LoVo (cell line): ENCODE measurements at places on chromosomes 11 and 22.

DNA sequence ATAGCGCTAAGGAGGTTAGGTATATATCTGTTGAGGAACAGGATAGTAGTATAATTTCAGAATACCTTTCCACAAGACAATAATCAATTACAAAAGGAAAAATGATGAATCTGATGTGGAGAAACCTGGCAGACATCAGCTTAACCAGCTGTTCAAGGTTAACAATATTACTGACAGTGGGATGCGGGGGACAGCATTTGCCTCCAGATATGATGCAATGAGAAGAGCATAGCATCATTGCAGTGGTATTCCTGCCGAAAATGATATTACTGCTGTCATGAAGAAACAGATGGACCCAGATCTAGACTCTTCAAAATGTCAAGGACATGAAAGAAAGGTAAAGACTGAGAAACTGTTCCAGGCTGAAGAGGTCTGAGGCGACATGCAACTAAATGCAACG lies 49.7 kb downstream of the RBFOX2 start:
- no peak for DNase-seq

GRCh38 chr22:35589071-35589755 lies 27.9 kb downstream of the MB start:
- peak; percentile 73 for DNase-seq

- DNase-seq: no peak
These were observed 121.2 kb downstream of the PDE3B start for GRCh38 chr11:14764579-14765527.

- no peak for DNase-seq
These were observed 156.1 kb downstream of the IGLL1 start for GRCh38 chr22:23424031-23424430.

DNA sequence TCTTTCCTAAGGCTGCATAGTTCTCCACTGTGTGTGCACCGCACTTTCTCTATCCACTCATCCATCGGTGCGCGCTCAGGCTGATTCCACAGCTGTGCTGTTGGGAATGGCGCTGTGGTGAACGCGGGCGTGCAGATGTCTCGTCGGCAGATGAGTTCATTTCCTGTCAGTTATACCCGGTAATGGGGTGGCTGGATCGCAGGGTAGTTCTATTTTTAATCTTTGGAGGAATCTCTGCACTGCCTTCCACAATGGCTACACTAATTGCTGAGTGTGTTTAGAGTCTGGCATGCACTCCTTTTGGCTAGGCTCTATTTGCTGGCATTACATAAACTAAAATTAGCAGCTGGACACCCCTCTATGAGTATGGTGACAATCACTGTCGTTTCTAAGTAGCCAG lies 27.9 kb upstream of the KRTAP5-7 start:
- no peak for DNase-seq

- no peak for DNase-seq
These were observed 67.3 kb downstream of the PDE2A start for GRCh38 chr11:72606748-72607468.

- DNase-seq: no peak
These were observed 3.9 kb upstream of the CTTN start for GRCh38 chr11:70394211-70394950.

- peak; percentile 58 for DNase-seq
These were observed 2.1 kb upstream of the DMC1 start for GRCh38 chr22:38572065-38572464.

DNA sequence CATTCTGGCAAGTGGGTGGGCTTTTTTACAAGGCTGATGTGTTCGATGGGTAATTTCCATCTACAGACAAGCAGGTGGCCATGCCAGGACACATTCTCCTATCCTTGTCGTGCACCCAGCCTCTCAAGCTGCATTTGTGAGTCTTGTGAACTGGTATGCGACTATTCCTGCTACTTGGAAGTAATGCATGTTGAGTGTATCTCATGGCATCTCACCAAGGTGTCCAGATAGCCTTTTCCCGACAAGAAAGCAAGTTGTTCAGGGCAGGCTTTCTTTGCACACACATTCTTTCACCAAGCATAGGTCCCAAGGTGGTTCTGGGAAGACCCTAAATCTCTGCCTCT lies 18.8 kb upstream of the SYT13 start:
- no peak for DNase-seq

DNA sequence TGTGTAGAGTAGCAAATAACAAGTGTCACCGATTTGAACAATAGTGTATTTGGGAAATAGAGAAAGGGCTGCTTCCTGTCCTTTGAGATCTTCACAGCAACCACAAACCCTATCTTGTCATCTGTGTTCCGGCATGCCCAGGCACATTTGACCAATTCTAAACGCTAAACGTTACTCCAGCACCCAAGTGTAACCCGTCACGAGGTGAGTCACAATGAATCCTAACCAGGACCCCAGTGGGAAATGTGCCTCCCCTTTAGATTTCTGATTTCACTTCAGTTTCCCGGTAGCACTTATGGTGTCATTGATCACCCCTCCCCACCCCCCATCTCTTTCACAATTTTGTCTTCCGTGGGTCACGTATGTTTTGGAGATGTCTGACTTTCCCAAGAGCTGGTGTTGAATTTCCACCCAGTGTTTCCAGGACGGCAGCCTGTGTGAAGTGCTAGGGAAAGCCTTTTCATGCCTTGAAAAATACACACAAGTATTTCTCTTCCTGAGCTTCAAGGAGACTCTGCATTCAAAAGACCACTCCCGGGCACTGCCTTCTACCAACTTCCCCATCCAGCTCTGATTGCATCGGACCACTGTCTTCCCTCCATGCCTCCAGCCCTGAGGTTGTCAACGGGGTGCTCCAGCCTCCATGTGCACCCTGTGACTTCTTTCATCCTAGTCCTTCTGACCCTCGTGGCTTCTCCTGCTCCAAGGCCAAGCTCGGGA lies 10.5 kb upstream of the C11orf24 start:
- DNase-seq: no peak

DNA sequence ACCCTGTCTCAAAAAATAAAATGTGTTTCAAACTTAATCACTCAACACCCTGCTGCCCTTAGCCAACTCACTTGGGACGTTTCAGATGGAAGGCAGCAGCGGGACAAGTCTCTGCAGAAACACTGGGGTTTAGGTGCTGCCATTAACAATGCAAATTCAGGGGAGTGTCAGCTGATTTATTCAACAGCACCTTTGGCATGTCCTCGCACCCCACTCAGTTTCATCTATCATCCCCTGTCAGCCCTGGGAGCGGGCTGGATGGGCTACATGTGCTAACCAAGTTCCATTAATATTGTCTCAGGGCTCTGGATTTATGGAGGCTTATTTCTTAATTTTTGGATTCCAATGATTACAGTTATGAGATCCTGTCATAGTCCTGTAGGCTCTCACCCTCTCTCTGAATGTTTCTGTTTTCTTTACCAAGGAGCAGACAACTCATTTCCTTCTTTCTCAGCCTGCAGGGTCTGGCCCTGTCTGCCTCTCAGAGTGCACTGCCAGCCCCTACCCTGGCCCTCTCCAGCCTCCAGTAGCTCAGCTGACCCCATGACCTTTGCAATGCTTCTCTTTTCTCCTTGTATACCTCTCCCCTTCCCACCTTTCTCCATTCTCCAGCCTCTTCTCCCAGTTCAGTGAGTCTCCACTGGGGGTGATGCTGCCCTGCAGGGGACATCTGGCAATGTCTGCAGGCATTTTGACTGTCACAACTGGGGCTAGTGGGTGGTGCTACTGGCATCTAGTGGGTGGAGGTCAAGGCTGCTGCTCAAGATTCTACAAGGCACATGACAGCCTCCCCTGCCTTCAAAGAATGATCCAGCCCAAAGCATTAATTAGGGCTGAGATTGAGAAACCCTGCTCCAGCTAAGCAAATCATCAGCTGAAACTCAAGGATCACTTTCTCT lies 79.0 kb downstream of the APIP start:
- no peak for DNase-seq

DNA sequence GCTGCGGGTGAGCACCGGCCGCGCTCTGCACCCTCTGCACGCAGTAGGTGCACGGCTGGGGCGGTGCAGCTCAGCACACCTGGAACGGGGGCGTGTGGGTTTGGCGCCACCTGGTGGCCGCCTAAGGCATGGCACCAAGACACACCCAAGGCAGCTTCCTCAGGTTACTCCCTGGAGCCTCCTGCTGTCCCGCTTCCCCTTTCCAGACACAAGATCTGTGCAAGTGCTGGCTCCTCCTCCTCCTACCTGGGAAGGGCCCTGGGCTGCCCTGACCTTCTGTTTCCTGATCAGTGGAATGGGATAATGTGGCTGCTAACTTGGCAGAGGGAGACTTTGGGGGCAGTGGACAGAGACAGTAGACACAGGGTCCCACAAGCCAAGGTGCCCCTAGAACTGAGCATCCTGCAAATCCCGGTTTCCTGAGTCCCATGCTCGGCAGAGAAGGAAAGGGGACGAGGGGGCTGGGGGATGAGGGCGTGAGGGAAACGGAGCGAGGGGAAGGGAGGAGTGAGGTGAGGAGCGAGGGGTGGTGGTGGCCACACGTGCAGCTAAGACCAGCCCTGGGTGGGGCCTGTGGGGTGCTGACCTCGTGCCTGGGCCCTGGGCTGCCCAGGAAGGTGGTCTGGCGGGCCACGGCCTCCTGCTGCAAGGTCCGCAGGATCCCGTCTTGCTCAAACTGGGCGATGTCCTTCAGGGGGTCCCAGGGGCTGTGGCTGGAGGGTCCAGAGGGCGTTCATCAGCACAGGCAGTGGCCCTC lies 34.8 kb upstream of the CARS1 start:
- peak; percentile 65 for DNase-seq

GRCh38 chr11:63494975-63495374 lies 4.0 kb upstream of the PLAAT5 start:
- no peak for DNase-seq

- DNase-seq: peak; percentile 18
These were observed 62.9 kb upstream of the SPON1 start for GRCh38 chr11:13899603-13900002.

GRCh38 chr22:39343259-39344045 lies 6.3 kb upstream of the SYNGR1 start:
- DNase-seq: peak; percentile 43

GRCh38 chr11:37572491-37573171 lies 974.6 kb upstream of the RAG2 start:
- no peak for DNase-seq

GRCh38 chr11:128687321-128687720 lies 6.6 kb upstream of the FLI1 start:
- no peak for DNase-seq

DNA sequence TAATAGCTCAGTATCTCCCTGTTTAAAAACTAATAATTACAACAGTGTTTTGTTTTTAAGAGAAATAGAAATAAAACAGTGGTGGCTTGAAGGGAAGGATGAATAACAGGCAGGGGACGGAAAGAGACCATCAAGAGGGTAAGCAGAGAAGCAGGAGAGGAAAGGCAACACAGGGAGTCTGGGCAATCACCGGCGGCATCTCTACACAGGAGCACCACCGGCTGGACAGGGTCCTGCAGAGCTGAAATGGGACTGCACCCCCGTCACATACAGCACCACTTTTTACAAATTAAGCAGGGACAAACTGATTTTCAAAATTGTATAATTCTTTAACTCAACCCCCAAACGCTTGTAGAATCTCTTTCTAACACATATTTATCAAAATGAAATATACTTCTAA lies 18.4 kb downstream of the PHF21A start:
- no peak for DNase-seq

DNA sequence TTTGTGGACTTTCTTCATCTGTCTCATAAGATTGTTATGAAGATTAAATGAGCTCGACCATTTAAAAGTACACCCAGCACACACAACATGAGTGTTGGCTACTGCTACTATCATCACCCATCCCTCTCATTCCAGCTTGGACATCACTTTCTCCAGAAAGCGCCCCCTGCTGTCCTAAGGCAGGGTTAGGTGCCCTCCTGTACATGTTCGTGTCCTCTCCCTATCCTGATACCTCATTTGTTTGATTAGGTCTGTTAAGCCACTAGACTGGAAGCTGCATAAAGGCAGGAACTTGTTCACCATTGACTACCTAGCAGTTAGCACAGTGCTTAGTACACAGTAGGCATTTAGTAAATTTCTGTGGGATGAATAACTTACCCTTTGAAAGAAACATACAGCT lies 85.5 kb downstream of the ENTHD1 start:
- peak; percentile 16 for DNase-seq

GRCh38 chr22:20864186-20864908 lies 5.5 kb downstream of the SNAP29 start:
- DNase-seq: no peak

DNA sequence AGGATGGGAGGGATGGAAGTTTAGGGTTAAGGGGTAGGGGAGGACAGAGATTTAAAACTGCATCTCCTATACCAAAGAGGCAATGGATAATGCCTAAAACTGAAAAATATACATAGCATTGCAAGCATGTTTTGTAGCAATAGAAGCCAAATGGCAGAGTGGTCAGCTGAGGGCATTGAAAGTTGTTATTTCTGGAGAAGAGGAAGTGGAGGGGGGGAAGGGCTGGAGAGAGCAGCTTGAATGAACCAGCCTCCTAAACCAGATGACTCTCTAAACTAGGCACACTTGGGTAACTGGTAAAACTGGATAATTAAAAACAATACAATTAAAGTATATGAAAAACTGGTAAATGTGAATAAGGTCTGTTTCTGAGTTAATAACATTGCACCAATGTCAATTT lies 70.3 kb upstream of the TP53I11 start:
- no peak for DNase-seq

- peak; percentile 5 for DNase-seq
These were observed 877 bp downstream of the SLC25A17 start for GRCh38 chr22:40818192-40818746.

GRCh38 chr11:33718440-33718839 lies 17.8 kb downstream of the CD59 start:
- no peak for DNase-seq

DNA sequence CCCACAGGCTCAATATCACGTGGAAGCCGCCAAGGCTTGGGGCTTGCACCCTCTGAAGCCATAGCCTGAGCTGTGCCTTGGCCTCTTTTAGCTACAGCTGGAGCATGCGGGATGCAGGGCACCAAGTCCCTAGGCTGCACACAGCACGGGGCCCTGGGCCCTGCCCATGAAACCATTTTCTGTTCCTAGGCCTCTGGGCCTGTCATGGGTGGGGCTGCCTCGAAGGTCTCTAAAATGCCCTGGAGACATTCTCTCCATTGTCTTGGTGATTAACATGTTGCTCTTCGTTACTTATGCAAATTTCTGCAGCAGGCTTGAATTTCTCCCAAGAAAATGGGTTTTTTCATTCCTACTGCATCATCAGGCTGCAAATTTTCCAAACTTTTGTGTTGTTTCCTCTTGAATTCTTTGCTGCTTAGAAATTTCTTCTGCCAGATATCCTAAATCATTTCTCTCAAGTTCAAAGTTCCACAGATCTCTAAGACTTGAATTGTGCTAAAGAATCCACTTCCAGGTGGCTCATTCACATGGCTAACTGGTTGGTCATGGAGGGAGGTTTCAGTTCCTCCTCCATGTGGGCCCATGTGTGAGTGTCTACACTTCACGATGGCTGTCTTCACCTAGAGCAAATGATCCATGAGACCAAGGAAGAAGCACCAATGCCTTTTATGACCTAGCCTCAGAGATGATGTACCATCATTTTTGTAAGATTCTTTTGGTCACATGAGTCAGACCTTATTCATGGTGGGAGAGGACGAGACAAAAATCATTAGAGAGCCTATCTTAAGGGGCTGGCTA lies 7.4 kb upstream of the CREBZF start:
- no peak for DNase-seq

- no peak for DNase-seq
These were observed 107.3 kb downstream of the BUD13 start for GRCh38 chr11:116665523-116665922.

GRCh38 chr11:111918390-111919256 lies at the start of gene C11orf52:
TSS of gene C11orf52 (plus strand) at chr11:111918913. CDS start at chr11:111918973, 60 bp downstream.
- DNase-seq: peak; percentile 85
